Right lobe of liver (tissue), 6 donors: ENCODE measurements at places on chromosomes 1 and 21.

- DNase-seq: peak; percentile 16
Observed at GRCh38 chr1:53130598-53130877, 11.9 kb downstream of the SLC1A7 start.

GRCh38 chr1:244052016-244052727 is 1.1 kb downstream of the ZBTB18 start:
- DNase-seq: no peak

DNA sequence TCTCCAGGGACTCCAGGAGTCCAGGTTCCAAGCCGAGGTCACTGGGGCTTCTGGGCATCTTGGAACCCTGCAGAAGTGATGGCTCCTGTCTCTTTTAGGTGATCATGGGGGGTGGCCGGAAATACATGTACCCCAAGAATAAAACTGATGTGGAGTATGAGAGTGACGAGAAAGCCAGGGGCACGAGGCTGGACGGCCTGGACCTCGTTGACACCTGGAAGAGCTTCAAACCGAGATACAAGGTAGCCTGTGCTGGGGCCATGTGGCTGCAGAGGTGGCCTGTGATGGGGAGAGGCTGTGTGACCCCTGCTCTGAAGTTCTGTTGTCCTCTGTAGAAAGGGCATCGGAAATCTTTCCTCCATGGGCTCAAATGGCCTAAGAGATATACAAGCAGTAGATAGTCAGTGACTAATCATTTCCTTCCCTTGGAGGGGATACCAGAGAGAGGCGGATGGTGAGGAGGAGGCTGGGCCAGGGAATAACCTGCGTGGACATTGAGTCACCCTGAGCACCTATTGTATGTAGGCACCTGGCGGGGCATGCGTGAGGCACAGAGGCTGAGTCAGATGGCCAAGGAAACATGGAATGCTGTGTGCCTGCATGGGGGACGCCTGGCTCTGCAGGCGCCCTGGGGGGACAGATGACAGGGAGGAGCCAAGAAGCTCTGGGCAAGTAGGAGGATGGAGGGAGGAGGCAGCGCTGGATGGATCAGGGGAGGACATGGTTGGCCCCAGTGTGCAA is 59.0 kb downstream of the ALPL start:
- DNase-seq: no peak

DNA sequence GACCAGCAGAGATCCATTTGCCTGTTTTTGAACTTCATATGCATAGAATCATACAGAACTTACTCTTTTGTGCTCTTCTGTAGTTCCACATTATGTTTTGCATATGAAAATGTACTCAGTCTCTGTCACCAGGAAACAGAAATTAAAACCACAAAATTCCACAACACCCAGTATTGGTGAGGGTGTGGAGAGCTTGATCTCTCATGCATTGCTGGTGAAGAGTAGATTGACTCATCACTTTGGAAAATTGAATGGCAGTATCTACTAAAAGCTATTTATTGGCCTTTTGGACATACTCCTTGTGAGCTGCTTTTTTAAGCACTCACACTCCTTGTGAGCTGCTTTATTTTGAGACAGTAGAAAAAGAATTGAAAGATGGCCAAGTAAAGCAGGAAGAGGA is 43.3 kb downstream of the VTCN1 start:
- DNase-seq: no peak

GRCh38 chr1:105585791-105586190 is 1470.7 kb upstream of the PRMT6 start:
- no peak for DNase-seq

GRCh38 chr1:172380441-172381244 is 39.8 kb upstream of the C1orf105 start:
- no peak for DNase-seq

- no peak for DNase-seq
Observed at GRCh38 chr1:67735206-67735605, 50.2 kb downstream of the GADD45A start.

DNA sequence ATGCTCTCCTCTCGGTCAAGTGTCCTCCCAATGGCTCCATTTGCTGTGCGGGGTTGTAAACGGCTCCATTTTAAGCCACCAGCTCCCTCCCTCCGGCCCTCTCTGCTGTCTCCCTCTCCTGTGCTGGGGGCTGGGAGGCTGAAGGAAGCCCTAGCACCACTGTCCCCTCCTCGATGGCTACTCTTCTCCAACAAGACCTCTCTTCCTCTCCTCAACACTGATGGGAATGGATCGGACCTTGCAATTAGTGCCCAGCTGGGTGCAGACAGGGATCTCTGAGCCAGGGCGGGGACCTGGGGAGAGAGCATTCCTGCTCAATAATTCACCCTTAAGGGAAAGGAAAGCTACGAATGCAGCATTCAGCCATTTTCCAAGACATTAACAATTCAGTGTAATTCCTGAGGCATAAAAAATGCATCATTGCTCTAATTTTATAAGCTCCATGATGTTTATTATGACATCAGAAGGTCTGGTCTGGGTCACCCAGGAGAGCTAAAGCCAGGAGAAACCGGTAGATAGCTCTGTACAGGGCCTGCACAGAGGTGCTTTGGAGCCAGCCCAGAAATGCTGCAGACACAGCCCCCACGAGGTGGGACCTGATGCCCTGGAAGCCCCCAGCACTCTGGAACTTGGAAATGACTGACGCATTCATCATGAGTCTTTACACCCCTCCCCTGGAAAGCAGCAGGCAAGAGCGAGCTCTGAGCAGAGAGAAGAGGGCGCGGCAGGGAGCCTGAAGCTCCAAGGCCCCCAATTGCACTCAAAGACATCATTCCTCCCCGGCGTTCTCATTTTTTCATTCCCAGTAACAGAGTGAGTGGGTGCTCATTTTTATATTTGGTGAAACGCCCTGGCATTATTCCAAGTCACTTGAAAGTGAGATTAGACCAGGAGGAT is 76.2 kb upstream of the VAMP3 start:
- no peak for DNase-seq

DNA sequence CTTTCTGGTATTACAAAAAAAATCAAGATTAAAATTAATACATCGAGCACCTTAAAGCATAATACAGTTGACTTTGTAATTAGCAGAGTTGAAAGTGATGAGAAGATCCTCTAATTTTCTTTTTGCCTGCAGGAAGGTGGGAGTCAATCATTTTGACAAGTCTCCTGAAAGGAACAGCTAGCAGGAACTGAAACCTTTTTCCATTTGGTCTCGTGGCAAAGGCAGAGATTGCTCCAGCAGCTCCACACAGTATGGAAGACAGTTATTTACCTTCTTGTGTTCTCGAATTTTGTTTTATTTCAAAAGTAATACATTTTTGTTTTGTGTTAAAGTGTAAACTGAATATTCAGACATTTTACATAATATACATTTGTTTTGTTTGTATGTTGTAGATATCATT is 7.7 kb downstream of the S100PBP start:
- DNase-seq: no peak

DNA sequence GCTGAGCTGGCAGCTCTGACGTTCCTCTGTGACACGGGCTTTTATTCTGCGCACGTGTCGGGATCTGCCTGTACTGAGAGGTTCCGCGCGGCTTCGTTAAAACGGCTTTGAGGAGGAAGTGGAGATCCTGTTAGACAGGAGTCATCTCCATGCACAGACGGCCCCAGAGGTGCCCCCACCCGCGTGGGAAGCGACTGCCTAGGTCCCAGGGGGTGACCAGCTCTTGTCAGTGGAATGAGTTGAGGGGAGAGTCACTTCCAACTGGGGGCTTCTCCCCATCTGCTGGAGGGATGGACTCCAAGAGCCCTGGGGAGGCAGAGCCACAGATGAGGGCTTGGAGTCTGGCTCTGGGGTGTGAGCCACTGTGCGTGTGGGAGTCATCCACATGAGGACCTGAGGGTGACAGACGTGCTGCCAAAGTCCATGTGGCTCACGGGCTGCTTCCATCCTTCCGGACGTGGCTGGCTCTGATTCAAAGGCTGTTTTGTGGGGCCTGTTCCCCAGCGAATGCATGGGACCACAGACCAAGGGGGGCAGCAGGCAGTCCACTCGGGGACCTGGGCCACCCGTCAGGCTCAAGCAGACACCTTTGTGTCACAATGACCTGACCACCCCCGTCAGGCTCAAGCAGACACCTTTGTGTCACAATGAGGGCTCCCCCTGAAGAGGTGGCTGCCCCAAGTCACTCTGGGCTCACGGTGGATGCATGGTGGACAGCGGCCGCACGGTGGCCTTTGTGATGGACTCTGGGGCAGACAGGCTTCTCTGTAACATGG is 26.8 kb downstream of the PTTG1IP start:
- peak; percentile 46 for DNase-seq

DNA sequence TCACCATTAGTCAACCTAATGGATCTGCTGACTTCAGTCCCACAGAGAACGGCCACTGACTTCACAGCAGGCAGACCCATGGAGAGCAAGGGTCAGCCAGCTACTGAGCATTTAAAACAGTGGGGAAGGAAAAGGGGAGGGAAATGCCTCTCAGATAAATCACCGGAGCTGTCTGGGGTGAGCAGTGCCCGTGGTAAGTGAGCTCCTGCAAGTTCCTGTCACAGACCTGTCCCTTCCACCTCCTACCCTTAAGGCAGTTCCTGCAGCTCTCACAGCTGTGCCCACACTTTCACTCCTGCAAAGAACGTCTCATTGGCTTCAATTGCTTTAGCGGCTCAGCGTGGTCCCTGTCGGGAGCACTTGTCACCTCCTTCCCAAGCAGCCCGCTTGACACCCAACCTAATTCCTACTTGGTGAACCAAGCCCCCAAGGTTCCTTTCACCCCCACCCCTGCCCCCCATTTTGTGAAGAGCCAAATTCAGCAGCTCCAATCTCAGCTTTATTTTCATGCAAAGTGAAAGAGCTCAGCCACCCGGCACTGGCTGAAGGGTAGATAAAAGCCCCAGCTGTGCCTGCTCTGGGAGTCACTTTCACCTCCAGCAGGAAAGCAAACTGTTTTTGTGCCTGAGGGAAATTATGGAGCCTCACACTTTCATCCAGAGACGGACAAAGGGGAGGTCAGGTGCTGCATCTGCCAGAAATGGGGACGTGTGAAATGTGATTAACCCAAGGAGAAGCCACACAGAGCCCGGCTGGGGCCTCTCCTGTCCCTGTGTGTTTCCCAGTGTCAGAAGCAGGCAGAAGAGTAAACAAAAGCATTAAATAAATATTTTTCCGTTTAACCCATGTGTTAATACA is 306.2 kb downstream of the TTLL7 start:
- peak; percentile 26 for DNase-seq

DNA sequence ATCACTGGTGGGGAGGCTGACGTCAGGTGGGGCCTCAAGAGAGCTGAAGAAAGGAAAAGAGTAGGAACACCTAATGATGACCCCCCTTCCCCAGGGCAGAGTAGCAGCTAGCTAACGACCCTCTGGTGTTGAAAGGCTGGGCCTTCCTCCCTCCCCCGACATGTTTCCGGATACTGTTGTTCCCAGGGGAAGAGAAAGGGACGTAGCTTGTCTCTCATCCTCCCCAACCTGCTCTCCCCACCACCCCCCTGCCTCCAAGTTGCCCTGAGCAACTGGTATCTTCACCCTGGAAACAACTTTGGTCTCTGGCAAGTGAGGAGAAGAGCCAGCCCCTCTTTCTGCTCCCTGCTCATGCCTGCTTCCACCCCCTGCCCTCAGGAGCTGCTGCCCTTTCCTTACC is 2.4 kb downstream of the SEMA6C start:
- no peak for DNase-seq

GRCh38 chr1:210376836-210377372 is 48.2 kb downstream of the HHAT start:
- no peak for DNase-seq

- no peak for DNase-seq
Observed at GRCh38 chr1:214882616-214883015, 199.9 kb upstream of the KCNK2 start.

- DNase-seq: no peak
Observed at GRCh38 chr1:168482106-168482505, 61.7 kb downstream of the XCL2 start.

- DNase-seq: peak; percentile 11
Observed at GRCh38 chr1:41355356-41355755, 5.9 kb upstream of the FOXO6 start.

GRCh38 chr1:15207829-15208429 is 39.1 kb upstream of the FHAD1 start:
- no peak for DNase-seq

GRCh38 chr21:45254460-45254930 is 33.2 kb downstream of the POFUT2 start:
- no peak for DNase-seq

GRCh38 chr21:44569861-44570517 is 3.5 kb upstream of the KRTAP10-4 start:
- no peak for DNase-seq

DNA sequence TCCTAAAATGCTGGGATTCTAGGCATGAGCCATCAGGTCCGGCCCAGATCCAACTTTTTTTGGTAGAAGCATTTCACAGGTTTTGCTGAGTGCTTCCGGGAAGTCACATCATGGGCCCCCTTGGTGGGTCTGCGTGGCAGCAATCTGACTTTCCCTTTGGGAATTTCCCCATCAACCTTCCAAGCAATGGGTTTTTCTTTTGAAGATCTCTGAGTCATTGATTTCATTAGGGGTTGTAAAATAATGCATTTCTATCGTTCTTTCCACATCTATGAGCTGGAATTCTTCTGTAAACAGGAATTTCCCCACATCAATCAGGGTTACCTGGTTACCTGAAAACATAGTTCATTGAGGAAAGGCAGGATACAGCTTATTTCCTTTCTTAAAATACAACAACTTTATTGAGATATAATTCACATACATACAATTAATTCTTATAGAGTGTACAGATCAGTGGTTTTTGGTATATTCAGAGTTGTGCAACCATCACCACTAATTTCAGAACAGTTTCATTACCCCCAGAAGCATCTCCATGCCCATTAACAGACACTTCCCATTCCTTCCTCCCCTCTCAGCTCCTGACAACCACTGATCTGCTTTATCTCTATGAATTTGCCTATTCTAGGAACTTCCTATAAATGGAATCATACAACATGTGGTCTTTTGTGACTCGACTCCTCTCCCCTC is 9.9 kb upstream of the ZBTB17 start:
- DNase-seq: no peak

DNA sequence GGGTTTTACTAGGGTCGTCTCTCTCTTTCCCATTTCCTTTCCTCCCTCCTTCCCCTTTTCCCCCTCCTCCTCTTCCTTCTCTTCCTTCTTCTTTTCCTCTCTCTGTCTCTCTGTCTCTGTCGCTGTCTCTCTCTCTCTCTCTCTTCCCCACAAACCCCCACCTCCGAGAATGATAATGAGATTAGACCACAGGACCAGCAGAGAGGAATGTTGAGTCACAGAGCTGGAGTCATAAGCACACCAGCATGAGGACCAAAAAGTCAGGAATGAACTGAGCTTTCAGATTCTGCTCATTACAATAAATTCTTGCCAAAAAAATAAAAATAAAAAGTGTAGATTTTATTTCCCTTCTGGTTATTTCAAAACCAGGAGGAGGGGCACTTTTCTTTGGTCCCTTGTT is 377.4 kb downstream of the LTN1 start:
- no peak for DNase-seq

- no peak for DNase-seq
Observed at GRCh38 chr1:2415801-2416208, 3.4 kb upstream of the PEX10 start.
